ENCODE measurements at places on chromosomes 6 and 20.

DNA sequence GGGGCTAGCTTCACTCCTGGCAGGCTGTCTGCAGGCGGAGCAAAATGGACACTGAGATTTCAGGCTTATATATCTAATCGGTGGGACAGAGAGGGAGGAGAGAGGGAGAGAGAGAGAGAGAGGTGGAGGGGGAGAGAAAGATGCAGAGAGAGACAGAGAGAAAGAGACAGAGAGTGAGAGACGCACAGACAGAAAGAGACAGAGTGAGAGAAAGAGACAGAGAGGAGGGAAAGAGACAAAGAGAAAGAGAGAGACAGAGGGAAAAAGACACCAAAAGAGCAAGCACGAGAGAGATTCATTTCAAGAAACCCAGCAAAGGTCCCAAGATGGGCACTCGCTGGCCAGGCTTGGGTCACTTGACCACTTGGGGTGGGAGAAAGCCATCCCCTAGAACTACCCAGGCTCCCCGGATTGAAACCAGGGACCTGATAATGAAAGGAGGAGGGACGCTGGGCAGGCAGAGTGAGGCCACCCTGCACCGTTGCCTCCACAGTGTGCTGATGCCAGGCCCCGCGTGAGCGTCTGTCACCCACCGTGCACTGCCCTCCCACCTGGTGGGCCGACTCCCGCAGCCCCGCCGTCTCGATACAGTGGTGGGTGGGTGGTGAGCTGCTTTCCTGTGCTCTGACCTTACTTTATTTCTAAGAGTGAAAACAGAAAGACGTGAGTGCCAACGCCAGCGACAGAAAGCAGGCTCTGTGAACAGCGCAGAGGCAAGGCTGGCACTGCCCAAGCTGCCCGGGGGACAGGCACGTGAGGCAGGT is 67.9 kb upstream of the SLCO4A1 start:
- DNase-seq: no peak

GRCh38 chr6:34867484-34867883 is 20.4 kb downstream of the TAF11 start:
- no peak for DNase-seq

- DNase-seq: no peak
Measured at GRCh38 chr6:167782698-167783517, 43.8 kb upstream of the AFDN start.

- DNase-seq: no peak
Measured at GRCh38 chr6:20409427-20409971, 7.8 kb downstream of the E2F3 start.

DNA sequence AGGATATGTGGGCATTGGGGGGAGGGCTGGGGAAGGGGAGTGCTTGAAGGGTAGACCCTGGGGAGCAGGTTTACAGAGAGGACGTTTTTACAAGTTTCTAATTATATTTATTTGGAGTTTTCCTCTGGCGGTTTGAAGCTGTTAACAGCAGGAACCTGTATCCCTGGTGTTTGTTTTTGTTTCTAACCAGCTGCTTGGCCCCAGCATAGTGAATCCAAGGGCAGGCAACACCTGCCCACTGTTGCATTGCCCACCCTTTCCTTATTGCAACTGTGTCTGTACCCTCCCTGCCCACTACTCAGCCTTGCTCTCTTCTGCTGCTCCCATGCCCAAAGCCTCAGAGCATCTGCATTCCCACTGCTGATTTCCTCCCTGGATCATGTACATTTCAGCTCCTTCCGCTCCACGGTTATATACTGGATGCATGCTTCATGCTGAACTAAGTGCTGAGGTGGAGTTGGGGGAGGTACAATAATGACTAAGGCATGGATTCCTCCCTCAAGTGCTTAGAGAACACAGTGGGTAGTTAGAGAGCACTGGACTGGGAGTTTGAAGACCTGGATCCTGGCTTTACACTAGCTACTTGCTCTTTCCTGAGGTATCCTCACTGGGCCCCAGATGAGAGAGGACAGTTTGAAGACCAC is 6.0 kb downstream of the SCUBE3 start:
- DNase-seq: no peak

DNA sequence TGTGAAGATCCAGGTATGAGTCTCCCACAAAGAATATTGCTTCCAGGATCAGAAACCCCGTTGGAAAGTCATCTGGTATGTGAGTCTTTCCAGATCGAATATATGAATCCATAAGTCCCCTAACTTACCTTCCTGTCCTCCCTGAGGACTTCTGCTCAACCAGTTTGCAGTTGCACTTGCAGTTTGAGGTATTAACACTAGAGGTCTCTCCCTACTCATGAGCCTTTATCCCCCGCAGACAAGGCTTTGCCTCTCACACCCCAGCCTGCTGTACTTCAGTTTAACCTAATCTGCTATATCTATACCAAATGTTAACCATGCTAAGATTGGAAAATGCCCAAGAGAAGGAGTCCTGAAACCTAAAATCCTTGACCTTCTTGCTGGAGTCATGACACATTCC is 135.3 kb upstream of the DEFB112 start:
- no peak for DNase-seq

DNA sequence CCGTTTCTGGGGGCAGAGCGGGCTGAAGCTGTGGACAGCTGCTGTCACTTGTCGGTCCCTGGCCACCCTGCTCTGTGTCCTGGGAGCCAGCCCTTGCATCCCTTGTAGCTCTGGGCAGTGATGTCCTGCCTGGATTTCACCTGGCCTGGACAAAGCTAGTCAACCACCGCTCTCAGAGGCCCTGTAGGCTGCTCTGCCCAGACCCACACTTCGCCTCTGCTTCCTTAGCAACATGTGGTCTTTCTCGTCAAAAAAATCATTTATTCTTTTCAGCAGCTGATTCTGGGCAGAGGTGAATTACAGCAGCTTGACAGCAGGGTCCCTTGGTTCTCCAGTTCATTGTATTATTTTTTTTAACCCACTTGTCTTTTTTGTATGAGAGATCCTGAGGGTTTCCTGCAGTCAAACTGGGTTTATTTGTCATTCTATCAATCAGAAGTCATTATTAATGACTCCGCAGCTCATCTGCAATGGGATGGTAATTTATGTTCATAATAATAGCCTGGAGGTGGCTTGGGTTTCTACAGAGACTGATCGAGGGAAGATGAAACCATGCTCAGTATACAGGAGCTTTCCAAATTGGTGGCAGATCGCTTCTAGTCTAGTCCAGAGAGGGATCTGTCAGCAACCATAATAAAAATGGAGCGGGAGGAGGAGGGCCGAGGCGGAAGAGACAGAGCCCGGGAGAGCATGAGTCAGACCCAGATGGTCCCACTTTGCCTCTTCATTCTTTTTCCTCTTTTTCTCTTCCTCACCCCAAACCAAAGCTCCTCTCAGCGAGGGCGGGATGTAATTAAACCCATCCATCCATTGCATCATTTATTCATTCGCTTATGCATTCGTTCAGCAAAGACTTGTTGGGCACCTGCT is 22.4 kb downstream of the EDN3 start:
- DNase-seq: no peak

GRCh38 chr6:165704045-165704748 is 41.2 kb upstream of the PDE10A start:
- no peak for DNase-seq

DNA sequence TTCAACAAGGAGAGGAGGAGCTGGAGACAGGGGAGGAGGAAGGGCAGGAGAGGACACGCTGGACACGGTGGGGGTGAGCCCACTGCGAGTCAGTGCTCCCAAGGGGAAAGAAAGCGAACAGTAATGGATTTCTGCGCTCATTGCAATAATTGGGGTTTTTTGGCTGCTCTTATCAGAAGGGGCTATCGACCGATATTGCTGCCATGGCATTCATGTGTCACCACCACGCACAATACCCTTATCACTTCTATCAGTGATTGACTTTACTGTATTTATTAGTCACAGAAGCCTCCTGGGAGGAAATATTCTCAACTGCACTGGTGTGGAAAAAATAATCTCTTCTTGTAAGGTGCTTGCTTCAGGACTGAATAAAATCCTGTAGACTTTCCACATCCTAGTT is 55.8 kb downstream of the CEP43 start:
- DNase-seq: no peak

- DNase-seq: no peak
Measured at GRCh38 chr6:135905604-135906300, 54.3 kb downstream of the PDE7B start.

DNA sequence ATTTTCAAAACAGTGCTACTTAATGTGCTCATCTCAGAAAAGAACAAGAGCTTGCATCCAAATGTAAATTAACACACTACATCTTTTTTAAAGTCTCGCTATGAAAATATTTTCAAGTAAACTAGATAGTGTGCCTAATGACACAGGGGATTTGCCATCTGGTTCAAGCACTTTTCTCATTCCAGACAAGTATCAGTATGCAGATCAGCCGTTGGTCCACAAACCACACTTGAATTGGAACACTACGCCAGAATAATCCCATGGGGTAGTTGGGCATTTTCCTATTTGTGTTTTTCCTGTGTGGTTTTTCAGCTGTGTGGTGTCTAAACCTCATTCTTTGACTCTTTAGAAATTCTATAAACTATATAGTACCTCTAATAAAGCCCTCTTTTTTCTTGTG is 256.2 kb downstream of the EPHA7 start:
- no peak for DNase-seq

GRCh38 chr6:135291288-135292076 is 110.4 kb downstream of the MYB start:
- no peak for DNase-seq

GRCh38 chr6:74128536-74128935 is 432.5 kb downstream of the CD109 start:
- no peak for DNase-seq

All from activated CD8-positive, alpha-beta memory T cell treated with anti-CD3 and anti-CD28 coated beads, Interleukin-2, amount 50 U/mL, for 48 hours (primary cell).